ENCODE measurements at places on chromosomes 1 and 21.

GRCh38 chr21:23968722-23969647 is 1638.3 kb downstream of the MRPL39 start:
- no peak for DNase-seq

GRCh38 chr1:938711-939489 is 15.2 kb downstream of the SAMD11 start:
- no peak for DNase-seq

DNA sequence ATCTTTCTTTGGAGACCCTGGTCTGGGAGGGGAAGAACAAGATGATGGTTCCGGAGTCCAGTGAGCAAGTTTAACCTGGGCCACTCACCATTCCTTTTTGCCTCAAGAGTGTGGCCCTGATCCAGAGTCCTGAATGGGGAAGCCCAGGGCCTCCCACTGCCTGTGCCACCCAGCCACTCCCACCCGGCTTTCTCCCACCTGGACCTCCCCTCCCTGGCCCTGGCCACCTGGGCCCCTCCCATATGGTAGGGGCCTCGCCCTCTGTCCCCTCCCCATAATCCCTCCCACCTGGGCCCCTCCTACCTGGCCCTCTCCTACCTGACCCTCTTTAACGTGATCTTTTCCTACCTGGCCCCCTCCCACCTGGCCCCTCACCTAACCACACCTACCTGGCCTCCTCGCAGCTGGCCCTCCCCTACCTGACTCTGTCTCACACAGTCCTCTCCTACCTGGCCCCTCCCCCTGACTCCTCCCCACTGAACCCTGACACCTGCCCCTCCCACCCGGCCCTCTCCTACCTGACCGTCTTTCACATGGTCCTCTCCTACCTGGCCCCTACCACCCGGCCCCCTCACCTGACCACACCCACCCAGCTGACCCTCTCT is 220.7 kb upstream of the VAMP3 start:
- DNase-seq = no peak

DNA sequence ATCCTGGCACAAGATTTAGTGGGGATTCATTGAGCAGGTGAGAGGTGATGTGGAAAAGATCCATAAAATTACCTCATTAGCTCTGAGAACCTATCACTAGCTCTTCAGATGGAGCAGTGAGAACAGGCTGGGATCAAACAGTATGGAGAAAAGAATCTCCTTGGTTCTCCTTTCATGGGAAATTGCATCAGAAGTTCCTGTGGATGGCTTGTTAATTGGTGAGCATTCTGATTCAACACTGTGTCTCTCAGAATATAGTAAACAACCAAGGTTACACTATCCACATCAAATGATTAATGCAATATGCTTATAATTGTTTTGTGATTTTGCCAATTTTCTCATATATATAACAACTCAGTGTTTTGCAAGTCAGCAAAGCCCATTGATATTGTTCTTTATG is 8.3 kb upstream of the CD55 start:
- DNase-seq = no peak

DNA sequence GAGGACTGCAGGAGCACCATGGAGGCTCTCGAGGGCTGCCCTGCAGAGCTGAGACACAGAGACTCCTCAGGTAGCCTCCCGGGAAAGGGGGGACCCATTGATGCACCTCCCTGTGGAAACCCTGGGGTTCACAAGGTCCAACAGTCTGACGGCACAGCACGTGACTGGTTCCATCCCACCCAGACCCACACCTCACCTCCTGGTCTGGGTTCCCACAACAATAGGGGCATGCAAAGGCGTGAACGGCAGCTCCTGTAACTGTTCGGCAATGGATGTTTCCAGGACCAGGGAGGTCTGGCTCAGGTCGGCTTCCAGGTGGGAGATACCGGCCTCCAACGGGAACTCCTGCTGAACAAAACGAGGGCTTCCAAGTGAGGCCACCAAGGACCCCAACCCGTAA is 86.8 kb downstream of the NPHP4 start:
- no peak for DNase-seq

DNA sequence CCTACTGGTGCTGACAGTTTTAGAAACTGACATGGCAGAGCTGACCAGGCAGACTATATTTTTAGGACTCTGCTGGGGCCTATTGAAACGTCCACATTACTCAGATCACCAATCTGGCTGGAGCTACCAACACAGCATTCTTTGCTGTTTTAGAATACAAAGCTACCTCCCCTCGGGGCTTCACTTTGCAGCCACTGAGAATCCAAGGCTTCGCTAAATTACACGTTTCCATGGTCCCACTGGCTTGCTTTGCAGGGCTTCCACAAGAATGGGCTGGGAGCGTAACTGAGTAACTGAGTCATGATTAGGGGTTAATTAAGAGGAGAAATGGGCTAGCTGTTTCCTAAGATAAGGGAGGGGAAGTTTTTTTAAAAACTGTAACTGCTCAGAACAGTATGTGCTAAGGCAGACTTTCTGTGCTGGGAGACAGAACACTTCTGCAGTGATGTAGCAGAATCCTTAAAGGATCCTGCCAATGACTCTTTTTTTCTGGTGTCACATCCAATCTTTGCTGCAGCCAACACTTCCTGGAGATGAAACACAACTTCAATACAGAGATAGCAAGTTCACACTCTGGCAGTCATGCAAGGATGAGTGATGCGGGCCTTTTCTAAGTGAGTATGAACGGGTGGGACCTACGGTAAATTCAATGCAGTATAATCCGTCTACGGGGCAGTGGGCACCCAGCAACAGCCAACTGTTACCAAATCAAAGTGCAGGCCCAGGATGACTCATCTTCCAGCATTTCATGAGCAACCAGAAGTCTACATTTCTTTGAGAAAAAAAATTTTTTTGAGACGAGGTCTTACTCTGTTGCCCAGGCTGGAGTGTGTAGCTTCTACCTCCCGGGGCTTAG is 21.5 kb downstream of the NDUFS5 start:
- peak; percentile 22 for DNase-seq

GRCh38 chr1:6472391-6472790 is 6.4 kb upstream of the TNFRSF25 start:
- no peak for DNase-seq

DNA sequence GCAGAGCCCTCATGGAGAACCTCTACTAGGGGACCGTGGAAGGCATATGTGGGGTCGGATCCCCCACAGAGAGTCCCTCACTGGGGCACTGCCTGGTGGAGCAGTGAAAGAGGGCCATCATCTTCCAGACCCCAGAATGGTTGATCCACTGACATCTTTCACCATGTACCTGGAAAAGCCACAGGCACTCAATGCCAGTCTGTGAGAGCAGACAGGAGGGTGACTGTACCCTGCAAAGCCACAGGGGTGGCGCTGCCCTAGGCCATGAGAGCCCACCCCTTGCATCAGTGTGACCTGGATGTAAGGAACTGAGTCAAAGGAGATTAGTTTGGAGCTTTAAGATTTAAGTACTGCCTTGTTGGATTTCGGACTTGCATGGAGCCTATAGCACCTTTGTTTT is 1276.7 kb upstream of the PRMT6 start:
- no peak for DNase-seq

DNA sequence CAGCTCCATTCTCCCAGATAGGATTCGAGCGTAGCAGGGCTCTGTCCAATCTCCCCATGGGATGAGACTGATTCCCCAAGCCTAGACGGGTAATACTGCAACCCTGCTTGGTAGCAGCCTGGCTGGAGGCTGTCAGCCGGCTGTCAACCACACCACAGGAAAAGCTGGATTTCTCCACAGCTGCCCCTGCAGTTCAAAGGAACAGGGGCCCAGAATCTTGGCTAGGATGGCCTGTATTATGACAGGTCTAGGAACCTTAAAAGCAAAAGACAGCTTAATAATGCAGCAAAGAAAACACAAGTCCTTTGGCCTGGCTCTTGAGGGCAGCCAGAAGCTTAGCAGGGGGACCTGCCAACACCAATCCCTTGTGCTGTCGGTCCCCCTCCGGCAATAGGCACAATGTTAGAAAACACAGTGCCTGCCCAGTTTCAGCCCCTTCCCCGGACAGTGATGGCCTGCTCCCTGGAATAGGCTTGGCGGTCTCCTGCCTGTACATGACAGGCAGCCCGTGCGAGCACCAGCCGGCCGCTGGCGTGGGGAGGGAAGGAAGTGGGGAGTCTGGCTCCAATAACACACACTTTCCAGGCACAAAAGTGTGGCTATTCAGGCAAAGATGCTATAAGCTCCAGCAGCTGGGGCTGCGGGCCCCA is 90.5 kb downstream of the TRABD2B start:
- DNase-seq = no peak

DNA sequence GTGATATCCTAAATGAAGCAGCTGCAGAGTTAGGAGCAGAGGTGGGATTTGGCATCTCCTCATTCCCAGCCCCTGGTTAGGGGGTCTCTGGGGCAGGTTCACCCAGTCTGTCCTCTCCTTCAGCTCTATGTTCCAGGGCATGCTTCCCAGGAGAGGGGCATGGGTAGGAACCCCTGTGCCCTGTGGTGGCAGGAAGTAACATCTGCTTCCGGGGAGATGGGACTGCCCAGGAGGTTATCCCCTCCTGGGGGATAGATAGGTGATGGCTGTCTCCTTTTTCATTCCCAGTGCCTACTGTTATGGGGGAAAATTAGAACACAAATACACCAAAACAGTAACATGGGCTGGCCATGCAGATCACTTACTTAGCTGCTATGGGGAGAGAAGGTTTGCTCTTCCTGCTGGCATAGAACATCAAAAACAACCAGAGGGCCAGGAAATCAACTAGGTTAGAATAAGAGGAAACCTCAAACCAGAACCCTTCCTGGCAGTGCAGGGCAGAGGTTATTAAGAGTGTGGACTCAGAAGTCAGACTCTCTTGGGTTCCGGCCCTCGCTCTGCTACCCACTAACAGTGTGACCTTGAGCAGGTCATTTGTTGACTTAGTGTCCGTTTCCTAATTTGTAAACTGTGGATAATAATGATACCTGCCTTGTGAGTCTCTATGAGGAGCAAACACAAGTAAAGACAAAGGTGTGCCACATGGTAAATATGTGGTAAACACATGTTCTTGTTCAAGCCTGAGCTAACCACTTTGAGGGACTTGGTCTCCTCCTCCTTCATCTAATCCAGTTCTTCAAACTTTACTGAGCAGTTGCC is 157.8 kb upstream of the JUN start:
- DNase-seq = no peak

DNA sequence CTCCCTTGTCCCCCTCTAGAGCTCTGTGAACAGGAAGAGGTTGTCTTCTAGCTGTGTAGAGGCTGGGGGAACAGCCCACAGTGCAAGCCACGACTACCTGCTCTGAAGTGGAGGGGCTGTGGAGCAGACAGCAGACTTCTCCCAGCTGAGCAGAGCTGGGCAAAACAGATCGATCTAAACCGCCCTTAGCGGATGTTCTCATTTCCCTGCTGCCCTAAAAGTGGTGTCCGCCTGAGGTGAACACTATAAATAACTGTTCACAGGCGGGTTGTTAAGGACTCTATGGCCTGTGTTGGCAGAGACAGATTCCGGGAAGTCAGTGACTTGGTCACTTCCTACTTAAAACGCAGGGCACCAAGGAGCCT is 203.2 kb downstream of the RHOU start:
- DNase-seq = peak; percentile 61

- DNase-seq = no peak
Measured at GRCh38 chr1:18899363-18900049, 2.8 kb downstream of the ALDH4A1 start.

- no peak for DNase-seq
Measured at GRCh38 chr1:79264285-79264684, 257.8 kb upstream of the ADGRL4 start.

- no peak for DNase-seq
Measured at GRCh38 chr1:175757381-175758015, 14.1 kb upstream of the TNR start.

- no peak for DNase-seq
Measured at GRCh38 chr1:116494353-116494692, 76.5 kb downstream of the CD58 start.

DNA sequence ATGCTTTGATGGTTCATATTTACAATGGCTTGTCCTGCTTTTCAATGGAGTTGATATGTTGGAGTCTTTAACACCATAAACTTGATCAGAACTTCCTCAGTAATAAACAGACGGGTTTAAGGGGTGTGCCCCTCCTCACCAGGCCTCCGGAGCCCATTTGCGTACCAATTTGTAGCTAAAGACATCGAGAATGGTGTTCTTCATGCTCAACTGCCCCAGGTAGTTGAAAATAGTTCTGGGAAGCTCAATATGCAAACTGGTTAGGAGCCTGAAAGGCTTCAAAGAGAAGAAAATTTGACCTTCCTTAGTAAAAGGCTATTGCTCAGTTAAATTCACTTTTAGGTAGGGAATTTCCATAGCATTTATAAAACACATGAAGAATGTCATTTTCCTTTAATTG is 68.1 kb upstream of the RRP15 start:
- DNase-seq = no peak

DNA sequence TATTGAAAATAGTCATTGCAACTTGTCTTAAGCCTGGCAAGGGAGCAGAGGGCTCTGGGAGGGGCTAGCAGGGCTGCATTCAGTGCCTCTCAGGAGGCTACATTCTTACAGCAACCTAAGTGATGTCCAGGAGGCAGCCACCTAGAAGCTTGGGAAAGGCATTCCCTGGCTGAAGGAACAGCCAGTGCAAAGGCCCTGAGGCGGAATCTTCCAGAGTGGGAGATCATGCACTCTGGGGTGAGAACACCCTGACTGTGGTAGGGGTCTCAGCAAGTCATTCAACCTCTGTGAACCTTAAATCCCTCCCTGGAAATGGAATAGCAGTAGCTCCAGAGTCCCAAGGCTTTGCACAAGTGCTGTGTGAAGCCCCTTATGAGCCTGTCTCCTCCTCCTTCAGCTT is 84.1 kb downstream of the TAS1R2 start:
- DNase-seq = no peak

DNA sequence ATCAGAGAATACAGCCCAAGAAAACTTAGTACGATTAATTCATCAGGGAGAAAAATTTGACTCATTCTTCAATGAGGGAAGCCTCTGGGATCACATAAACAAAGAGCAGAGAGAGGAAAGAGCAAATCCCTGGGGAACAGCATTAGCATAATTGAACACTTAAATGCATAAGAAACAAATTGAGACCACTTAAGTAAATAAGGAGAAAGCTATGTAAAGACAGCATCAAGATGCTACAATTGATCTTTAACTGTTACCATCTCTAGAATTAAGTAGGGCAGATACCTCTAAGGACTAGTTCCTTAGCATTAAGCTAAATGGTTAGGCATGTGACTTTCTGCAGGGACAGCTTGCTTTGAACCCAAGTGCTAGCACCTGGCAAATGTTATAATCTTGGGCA is 265.1 kb upstream of the NEGR1 start:
- DNase-seq = no peak

GRCh38 chr1:217272385-217272784 is 358.5 kb downstream of the GPATCH2 start:
- no peak for DNase-seq

DNA sequence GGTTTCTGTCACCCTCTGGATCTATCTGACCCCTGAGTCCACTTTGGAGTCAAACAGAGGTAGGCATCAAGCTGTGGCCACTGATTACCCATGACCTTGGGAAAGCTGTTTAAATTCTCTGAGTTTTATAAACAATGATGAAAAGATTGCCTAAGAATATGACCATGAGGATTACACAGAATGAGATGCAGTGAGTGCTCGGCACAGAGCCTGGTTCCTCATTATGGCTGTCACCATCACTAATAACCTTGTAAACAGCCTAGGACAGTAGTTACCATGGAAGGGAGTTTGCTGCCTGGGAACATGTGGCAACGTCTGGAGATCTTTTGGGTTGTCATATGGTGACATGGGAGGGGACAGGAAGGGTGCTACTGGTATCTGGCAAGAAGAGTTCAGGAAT is 248.3 kb upstream of the KAZN start:
- no peak for DNase-seq
